CD8-positive, alpha-beta T cell (primary cell): ENCODE measurements at places on chromosomes 13 and 19. TPM values are rescaled to one million over a fixed set of nuclear protein-coding genes. Genes with fewer than 3 reads are reported as not detected.

ZNF726 gene
- total RNA-seq = 4.4 TPM

ZNF714 gene
- total RNA-seq = 8.5 TPM

SIGLEC12 gene
- not detected for total RNA-seq

DNA sequence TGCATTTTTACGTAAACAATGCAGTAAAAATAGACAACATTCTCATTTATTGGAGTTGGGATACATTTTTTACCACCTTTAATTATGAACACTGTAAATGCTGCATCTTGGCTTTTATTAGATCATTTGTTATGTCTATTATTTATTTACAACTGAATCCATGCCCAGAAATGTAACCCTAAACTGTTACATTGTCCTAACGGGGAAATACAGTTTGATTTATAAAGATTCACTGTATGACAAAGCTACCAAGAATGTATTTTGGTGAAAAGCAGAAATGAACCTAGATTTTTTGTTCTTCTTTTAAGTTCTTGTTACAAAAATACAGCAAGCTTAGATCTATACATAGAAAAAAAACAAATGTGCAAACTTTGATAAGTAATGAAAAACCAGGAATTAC is 1.1 kb downstream of the METTL21C start:
- no peak for DNase-seq

GRCh38 chr19:29260477-29261317 is 47.7 kb upstream of the UQCRFS1 start:
- DNase-seq = no peak

DNA sequence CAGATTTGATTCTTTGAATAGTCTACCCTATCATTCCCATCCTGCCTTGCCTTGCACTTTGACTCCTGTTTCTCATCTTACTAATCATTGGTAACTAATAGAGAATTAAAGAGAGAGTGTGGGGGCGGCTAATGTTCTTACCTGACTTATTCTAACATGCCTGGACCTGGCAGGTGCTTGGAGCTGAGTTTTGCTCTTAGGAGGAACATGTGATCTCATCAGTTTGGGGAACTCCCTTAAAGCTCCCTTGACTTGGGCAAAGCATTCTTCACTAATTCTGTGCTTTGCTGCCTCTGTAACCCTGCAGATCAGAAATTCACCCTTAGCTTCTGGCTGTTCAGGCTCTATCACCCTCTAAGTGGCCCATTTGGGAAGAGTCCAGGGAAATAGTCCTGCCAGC is 861.1 kb downstream of the GPC5 start:
- no peak for DNase-seq
